ENCODE measurements at places on chromosomes 4 and X. TPM values are rescaled to one million over a fixed set of nuclear protein-coding genes. Genes with fewer than 3 reads are reported as not detected.

ARL9 gene
- total RNA-seq = 0.87 TPM

DNA sequence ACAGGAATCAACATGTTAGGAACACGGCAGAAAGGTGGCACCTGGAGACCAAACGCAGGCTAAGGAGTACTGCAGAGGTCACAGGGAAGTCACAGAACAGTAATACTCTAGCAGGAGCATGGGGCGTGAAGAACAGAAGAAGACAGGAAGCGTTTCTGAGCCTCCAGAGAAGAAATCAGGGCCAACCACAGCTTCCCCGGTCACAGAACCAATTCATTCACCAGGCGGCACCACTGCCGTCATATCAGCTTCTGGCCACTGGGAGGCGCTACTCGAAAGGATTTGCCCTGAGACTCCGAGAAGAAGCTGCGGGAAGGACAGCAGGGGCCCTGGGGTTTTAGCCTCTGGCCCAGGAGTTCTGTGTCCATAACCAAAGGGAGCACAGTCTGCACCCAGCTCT, 78.0 kb upstream of the DRD5 start:
- peak; percentile 72 for DNase-seq

GRCh38 chrX:19122641-19123009, 357 bp upstream of the ADGRG2 start:
- DNase-seq = no peak

DNA sequence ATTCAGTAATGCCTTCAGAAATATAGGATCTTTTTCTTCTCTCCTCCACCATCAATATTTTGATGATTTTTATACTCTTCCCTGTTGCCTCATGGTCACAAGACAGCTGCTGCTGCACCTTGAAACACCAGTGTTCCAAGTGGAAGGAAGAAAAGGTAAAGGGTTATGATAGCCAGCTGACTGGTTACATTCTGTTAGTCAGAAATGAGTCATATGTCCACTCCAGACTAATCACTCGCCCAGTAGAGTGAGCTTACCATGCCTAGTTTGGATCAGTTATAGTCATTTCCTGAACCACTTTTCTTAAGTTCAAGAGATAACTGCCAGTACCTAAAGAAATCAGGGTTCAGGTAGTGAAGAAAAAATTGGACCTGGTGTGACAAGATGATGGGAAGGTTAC, 532.3 kb upstream of the SMIM31 start:
- no peak for DNase-seq

DNA sequence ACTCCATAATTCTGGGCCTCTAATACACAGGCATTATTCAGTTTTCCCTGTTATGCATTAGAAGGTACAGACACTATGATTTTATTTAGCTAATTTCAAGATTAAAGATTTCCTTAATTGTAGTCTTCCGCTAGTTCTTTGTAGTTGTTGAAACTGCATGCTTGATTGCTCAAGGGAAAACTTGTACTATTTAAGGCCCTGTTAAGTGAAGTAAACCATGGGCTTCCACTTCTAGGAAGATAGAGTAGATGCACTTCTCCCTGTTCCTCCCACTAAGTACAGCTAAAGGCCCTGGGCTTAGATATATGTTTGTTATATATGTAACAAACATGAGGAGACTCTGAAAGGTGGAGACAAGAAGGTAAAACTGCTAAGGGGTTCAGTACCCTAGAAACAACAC, 215.8 kb upstream of the LEF1 start:
- no peak for DNase-seq

DNA sequence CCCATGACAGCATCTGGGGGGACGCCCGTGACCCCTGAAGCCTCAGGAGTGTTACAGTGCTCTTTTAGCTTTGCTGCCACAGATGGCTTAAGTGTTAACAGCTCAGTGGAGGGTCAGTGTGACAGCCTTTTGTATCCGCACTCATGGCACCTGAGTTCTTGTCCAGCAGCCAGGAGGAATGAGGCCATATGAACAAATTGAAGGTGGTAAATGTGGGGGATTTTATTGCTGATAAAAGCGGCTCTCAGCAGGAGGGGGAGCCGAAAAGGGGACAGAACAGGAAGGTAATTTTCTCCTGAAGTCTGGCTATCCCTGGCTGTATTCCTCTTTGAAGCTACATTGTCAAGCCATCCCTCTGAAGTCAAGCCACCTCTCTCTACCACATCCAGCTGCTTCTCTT, 441.0 kb downstream of the RAPGEF2 start:
- no peak for DNase-seq

GRCh38 chr4:155889031-155889793, 14.3 kb upstream of the TDO2 start:
- no peak for DNase-seq

DNA sequence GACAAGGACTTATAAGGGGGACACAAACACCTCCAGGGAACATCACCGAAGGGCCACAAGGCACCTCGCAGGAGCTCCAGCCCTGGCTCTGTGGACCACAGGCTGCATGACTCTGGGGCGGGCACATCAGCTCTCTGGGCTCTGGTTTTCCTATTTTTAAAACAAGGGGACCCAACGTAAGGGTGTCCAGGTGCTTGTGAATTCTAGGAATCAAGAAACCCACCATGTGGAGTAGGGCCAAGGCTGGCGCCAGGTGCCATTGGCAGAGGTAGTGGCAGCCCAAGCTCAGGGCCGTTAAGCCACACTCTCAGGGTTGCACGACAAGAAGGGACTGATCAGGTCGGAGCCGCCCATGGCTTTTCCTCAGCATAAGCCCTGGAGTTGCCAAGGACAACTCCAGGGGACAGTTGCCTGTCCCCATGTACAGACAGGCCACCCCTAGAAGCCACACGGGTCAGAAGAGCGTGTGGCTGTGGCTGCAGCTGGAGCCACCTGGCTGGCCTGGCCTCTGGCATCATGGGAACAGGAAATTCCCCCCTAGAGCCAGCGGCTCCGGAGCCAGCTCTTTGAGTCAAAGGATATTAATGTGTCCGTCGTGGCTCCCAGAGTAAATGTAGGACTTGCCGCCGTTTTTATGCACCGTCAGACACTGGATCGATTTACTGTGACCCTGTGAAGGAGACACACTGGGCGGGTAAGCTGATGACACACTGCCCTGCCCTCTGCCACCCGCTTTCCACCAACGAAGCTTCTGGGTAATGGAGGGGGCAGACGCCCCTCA, 32.5 kb downstream of the WDR1 start:
- DNase-seq = no peak

LONRF3 gene
- 19.0 TPM for total RNA-seq

CCNQ gene
- total RNA-seq = 36.9 TPM

FGFR3 gene
- total RNA-seq = 4.5 TPM

- DNase-seq = no peak
These were observed 22.3 kb downstream of the GAK start for GRCh38 chr4:909821-910220.

DNA sequence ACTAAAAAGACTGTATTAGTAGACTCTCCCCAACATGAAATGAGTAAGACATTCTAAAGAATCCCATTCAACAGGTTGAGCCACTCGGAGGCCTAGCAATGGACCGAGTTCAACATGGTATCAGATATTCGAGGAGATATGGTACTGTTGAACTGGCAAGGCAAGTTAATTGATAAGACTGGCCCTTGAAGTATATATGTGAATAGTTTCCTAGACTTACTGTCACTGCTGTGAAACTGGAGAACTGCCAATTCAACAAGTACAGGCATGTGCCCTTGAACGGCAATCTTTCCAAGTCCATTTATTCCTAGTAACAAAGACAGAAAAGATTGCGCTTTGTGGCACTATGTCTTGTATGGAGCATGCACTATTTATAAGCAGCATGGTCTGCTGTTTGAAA, 24.4 kb downstream of the FAT1 start:
- DNase-seq = no peak

DNA sequence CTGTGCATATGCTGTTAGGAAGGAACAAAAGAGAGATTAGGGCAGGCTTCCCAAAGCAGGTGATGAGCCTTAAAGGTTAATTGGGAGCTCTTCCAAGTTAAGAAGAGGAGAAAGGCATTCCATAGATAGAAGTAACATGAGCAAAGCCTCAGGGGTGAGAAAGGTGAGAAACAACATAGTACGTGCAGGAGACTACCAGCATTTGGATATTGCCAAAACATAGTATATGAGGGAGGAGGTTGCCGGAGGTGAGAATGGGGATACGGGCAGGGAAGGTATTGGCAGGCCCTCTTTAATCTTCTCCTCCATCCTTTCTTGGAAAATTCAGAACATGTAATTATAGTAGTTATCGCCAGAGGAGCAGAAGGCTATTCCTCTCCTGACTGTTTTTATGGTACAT, 96.1 kb upstream of the MBNL3 start:
- DNase-seq = no peak

- DNase-seq = no peak
These were observed 26.9 kb downstream of the XK start for GRCh38 chrX:37712458-37712857.

CSAG1 gene
- total RNA-seq = not detected

CXXC4 gene
- total RNA-seq = 3.6 TPM

DNA sequence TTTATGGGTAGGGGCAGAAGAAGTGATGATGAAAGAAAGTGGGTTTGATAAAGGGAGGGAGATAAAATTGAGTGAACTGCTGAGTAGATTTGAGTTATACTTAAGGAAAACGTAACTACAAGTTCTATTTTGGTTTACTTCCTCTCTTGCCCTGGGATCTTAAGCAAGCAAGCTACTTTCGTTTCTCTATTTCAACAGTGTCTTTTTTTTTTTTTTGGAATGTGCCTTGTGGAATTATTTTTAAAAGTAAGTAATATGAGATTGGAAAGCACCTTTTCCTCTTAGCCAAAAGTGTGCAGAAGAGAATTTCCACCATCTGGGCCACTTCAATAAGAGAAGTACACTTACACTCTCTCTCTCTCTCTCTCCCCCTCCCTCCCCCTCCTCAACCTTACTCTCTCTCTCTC, 16.0 kb upstream of the C4orf36 start:
- no peak for DNase-seq

GRCh38 chr4:3869661-3870566, 103.7 kb downstream of the ADRA2C start:
- DNase-seq = peak; percentile 4

DNA sequence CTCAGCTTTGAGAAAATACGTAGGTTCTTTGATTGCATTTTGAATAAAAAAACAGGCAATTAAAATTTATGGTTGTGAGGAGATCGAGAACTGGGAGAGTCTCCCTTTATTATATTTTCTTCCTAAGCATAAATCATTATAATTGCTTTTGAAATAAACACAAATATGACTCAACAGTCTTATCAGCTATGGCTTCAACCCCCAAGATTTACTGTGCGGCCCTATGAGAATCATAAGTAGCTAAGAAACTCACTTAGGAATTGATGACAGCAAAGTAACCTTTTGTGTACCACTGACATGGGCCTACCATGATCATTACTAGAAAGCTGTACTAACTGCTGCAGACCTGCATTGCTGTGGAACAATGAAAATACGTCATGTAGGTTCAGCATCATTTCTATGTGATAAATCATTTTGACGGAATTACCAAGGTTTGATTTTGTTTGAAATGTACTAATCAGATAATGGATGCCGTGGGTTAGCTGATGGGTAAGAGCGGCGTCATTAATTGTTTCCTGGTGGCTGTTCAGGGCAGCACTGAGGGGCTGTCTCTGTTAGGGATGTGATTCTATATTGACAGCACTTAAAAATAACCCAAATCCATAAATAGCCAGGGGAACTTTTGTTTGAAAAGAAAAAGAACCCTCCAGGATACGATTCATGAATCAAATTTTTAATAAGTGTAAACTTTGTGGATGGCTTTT, 51.5 kb upstream of the GPRIN3 start:
- no peak for DNase-seq

All from tibial nerve (tissue), 4 donors.